ENCODE measurements at places on chromosomes 5 and 9.

DNA sequence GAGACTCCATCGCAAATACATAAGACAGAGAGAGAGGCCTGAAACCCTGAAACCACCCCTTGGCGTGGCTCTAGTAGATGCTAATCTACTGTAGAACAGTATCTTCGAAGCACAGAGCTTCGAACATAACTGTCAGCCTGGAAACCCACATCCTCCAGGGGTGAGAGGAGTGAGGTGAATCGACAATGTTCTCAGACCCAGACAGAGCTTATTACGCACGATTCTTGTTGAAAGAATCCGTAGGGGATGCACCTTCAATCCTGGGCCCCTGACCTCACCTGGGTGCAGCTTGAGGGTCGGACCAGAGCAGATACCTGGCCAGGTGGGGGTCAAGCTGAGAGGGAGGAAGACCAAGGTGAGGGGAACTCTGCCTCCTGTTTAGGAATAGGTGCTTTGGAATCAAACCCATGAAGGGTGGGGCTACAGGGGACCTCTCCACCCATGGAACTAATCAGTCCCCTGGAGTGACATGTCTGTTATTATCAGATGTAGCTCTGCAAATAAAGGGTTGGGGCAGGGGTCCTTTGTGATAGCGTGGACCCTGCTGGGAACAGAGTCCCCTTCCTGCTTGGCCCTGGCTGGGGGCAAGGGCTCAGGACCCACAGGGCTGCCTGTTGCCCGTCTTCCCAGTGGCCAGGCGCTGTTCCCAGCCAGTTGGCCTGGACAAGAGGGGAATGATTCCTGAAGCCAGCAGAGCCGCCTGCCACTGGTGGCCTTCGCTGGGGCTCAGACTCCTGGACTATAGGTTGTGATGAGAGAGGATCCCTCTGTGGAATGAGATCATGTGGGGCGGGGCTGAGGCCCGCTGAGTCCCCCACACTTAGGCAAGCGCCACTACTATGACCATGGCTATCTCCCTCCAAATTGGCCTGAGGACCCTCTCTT is 41.2 kb downstream of the DBH start:
- DNase-seq = no peak

DNA sequence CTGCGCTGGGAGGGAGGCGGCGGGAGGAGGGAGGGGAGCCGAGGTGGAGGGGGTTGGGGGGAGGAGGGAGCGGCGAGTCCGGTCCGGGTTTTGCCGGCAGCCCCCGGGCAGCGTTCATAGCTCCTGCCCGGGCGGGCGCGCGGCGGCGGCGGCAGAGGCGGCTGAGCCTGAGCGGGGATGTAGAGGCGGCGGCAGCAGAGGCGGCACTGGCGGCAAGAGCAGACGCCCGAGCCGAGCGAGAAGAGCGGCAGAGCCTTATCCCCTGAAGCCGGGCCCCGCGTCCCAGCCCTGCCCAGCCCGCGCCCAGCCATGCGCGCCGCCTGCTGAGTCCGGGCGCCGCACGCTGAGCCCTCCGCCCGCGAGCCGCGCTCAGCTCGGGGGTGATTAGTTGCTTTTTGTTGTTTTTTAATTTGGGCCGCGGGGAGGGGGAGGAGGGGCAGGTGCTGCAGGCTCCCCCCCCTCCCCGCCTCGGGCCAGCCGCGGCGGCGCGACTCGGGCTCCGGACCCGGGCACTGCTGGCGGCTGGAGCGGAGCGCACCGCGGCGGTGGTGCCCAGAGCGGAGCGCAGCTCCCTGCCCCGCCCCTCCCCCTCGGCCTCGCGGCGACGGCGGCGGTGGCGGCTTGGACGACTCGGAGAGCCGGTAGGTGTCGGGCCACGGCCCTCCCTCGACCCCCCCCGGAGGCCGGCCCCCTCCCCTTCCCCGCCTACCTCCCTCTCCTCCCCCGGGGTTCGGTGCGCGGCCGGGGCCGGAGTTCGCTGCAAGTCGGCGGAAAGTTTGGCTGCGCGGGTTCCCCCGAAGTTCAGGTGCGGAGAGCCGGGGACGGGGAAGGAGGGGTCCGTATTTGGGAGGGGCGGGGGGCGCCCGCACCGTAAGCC is at the start of gene CXXC5:
Gene CXXC5, plus strand, starts transcription at position 145 of the 877 bp plus-strand sequence. CDS start 32,175 bp downstream, outside the sequence.
- DNase-seq = peak; percentile 90

DNA sequence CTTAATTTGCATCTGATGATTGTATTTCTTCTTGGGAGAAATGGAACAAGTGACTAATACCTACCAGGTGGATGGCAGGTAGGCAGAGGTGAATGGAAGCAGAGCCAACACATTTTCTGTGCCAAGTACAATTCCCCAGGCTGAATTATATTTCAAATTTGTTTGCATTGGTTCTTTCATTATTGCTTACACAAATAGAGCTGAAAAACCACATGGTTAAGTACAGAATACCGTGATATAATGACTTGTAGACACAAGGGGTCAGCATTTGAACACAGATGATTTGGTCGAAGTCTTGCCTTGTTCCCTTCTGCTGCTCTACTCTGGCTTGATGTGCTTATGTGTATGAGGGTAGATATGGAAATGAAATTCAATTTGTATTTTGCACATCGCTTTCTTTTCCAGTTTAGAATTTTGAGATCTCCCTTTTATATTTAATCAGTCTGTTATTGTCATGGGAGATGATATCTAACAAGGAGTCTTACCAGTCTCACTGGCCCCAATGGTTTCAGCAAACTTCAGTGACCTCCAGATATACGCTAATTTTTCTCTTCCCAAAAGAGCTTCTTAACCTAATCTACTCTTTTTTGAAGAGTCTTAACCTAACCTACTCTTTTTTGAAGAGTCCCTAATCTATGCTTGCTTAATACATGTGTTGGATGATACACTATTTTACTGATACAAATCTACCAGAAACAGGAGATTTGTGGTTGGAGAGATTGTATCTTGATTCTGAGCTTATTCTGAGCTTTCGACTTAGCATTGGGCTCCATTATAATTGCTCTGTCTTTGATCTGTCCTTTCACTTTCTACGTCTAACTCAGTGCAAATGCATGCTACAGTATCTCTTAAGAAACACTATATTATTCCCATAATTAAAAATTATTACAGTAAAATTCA is 88.1 kb downstream of the PCSK1 start:
- no peak for DNase-seq

DNA sequence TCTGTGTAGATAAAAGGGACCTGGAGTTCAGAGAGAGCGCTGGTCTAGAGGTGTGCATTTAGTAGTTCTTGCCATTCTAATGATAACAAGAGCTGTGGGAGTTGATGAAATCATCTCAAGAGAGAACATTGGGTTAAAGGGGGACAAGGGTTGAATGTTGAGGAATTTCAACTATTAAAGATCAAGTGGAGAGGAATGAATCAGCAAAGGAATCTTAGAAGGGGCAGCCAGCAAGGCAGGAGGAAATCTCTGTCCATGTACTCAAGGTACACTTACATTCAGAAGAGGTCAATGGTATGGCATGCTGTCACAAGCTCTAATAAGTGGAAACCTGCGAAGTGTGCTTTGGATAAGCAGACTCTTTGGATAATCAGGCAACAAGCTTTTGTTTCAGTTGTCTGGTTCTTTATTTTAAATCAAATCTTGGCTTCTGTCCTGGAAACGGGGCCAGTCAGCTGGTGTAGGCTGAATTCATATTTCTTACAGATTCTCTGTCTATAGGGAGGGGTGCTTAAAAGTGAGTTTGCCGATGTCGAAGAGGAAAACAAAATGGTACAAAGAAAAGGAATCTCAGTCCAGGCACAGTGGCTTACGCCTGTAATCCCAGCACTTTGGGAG is 320.5 kb upstream of the CD180 start:
- DNase-seq = no peak

DNA sequence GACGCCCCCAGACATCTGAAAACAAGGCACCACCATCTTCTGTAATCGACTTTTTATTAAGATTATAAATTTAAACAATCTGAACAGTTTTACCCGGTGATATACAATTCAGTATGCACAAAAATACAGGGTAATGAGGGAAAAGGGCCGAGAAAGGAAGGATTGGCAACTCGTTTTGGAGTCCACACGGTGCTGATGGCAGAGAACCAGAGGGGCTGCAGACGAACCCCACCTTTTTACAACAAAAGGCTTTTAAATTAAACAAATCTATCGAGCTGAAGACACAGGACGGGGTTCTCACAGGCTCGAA is 2.6 kb downstream of the IER5L start:
- DNase-seq = no peak

DNA sequence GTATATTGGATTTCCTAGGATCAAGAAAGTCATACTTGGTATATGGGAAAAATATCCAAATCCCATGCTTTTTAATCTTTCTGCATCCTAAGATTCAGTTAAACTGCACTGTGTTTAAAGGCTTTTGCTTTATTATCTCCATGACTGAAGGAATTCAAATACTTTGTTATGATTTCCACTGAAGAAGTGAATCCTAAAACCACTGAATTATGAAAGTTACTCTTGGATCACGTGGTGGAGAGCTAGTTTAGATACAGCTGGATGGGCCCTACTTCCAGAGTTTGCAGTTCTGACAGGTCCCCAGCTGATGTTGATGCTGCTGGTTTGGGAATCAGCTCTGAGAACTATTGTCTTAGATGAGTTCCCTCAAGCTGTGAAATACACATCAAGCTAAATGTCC is 5.0 kb downstream of the DAB2 start:
- no peak for DNase-seq

DNA sequence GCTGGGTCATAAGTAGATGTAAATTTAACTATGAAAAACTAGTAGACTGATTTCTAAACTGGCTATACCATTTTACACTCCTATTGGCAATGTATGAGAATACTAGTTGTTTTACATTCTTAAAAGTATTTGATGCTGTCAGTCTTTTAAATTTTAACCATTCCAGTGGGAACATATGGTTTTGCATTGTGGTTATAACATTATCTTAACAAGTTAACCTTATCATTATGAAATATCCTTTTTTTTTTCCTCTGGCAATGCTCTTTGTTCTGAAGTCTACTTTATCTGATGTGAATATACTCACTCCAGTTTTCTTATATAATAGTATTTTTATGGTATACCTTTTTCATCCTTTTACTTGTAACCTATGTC is 548.9 kb upstream of the CLINT1 start:
- DNase-seq = no peak

Data from ELF-1 (cell line).